ENCODE measurements at places on chromosomes 4 and X. TPM values are rescaled to one million over a fixed set of nuclear protein-coding genes. Genes with fewer than 3 reads are reported as not detected.

DNA sequence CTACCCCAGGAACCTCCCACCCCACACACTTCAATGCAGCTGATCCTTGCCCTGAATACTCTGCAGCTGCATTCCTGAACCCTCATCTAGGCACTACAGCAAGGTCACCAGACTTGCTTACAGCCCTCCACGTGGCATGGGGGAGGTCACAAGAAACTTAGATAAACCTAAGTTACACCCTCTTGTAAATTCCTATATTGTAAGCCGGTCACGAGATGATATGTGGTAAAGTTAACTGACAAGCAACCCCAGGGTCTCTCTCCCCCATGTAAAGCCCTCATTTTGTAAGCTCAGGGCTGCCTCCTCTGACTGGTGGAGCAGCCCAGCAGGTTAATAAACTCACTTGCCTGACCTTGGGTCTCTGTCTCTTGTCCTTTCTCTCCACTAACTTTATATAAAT, 570.7 kb downstream of the PCDH7 start:
- no peaks in the 10 kb centered on the region for H3K36me3 ChIP-seq
- no peak for DNase-seq
- H3K4me1 ChIP-seq, result no peaks in the 10 kb centered on the region
- no peak overlapping the region for H3K27ac ChIP-seq

GRCh38 chr4:7427831-7428260, 6.9 kb downstream of the PSAPL1 start:
- H3K27me3 ChIP-seq, result no peaks in the 10 kb centered on the region
- no peak for DNase-seq
- H3K36me3 ChIP-seq, result no peaks in the 10 kb centered on the region
- no peak overlapping the region for H3K4me3 ChIP-seq

- H3K27ac ChIP-seq, result no peak overlapping the region
- H3K4me1 ChIP-seq, result no peaks in the 10 kb centered on the region
- peaks cover 3% of the 10 kb centered on the region for H3K27me3 ChIP-seq
- DNase-seq, result no peak
- H3K4me3 ChIP-seq, result no peak overlapping the region
- no peaks in the 10 kb centered on the region for H3K36me3 ChIP-seq
Observed at GRCh38 chrX:24276015-24276414, 37.9 kb downstream of the SUPT20HL2 start.

DNA sequence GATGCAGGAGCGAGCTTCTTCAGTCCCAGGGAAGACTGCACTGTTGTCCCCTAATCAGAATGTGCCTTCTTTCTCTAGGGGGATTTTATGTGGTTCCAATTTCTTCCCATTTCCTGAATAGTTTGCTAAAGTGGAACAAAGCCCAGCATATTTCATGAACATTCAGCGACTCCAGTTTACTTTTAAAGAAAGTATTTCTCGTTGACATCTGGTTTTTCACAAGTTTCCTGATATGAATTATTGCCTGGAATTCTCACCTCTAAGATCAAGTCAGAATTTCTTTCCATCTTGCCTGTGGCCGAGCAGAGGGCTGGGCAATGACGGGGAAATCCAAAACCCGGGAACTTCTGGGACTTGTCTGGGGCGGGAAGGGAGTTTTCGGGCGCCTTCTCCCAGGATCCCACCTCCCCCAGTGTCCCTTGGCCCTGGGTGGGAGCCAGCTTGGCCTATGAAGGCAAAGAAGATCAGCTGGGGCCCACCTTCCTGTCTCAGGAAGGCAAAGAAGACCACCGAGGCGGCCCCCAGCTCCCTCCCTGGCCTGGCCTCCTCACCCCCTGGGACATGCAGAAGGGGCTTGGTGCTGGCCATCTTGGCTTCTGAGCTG, 15.4 kb downstream of the SORCS2 start:
- H3K27ac ChIP-seq, result no peak overlapping the region
- no peak overlapping the region for H3K4me3 ChIP-seq
- peaks cover 3% of the 10 kb centered on the region for H3K27me3 ChIP-seq
- no peaks in the 10 kb centered on the region for H3K36me3 ChIP-seq

The GPR82 gene
- total RNA-seq, result 0.47 TPM

- no peaks in the 10 kb centered on the region for H3K36me3 ChIP-seq
- no peaks in the 10 kb centered on the region for H3K27me3 ChIP-seq
- H3K27ac ChIP-seq, result no peak overlapping the region
- H3K4me3 ChIP-seq, result no peak overlapping the region
- H3K4me1 ChIP-seq, result no peaks in the 10 kb centered on the region
Observed at GRCh38 chrX:17441965-17442364, 67.0 kb downstream of the NHS start.

DNA sequence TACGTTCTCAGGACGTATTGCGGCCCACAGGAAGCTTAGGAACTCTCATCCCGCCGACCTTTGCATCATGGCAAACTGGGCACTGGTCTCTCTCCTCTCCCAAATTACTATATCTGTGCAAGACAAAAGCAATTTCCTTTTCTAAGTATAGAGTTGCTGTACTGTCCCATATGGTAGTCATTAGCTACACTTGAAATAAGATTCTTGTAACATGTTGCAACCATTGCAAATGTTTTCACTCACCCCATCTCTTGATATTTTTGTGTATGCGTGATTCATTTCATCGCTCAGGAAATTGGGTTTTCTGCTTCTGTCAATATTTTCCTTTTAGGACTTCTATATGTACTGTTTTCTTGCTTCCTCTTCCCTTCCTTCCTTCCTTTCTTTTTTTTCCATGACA, 15.7 kb downstream of the ARMCX6 start:
- DNase-seq, result no peak
- H3K4me1 ChIP-seq, result no peaks in the 10 kb centered on the region
- H3K36me3 ChIP-seq, result no peaks in the 10 kb centered on the region

GRCh38 chr4:53781629-53782457, 190.6 kb upstream of the LNX1 start:
- H3K4me1 ChIP-seq, result no peaks in the 10 kb centered on the region
- peaks cover 9% of the 10 kb centered on the region for H3K27me3 ChIP-seq
- no peaks in the 10 kb centered on the region for H3K36me3 ChIP-seq
- no peak overlapping the region for H3K4me3 ChIP-seq
- no peak overlapping the region for H3K27ac ChIP-seq

GRCh38 chrX:120761810-120762209, 113.9 kb downstream of the CT47B1 start:
- no peaks in the 10 kb centered on the region for H3K4me1 ChIP-seq
- no peak for DNase-seq
- H3K36me3 ChIP-seq, result no peaks in the 10 kb centered on the region
- no peak overlapping the region for H3K4me3 ChIP-seq
- H3K27ac ChIP-seq, result no peak overlapping the region

- no peak overlapping the region for H3K27ac ChIP-seq
- H3K4me1 ChIP-seq, result peaks cover 5% of the 10 kb centered on the region
- H3K4me3 ChIP-seq, result no peak overlapping the region
- no peaks in the 10 kb centered on the region for H3K36me3 ChIP-seq
Observed at GRCh38 chr4:14908635-14909034, 93.6 kb upstream of the CPEB2 start.

DNA sequence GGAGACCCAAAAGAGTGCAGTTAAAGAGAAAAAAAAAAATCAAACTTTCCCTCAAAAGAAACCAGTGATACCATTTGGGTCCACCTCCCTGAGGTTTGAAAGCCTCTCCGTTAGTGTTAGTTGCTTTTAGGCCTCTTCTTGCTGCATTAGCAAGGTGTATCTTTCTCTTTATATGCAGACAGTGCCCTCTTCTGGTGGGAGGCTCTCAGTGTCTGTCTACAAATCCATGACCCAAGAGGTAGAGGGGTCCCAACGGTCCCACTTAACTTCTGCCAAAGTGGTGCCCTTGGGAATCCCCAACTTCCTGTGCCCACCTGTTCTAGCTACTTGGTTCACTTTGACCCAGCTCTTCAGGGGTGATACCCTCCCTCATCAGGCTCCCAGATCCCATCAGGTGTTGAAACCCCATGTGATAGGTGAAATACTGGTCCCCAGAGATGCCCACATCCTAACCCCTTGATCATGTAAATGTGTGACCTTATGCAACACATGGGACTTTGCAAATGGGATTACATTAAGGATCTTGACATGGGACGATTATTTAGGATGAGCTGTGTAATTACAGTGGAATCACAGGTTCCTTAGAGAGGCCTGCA, 63.7 kb upstream of the CD99 start:
- peak overlapping the region; percentile 63 for H3K27ac ChIP-seq
- H3K27me3 ChIP-seq, result no peaks in the 10 kb centered on the region
- H3K4me1 ChIP-seq, result peaks cover 50% of the 10 kb centered on the region
- peak; percentile 73 for DNase-seq
- H3K36me3 ChIP-seq, result peaks cover 80% of the 10 kb centered on the region
- H3K4me3 ChIP-seq, result no peak overlapping the region
